ENCODE measurements at places on chromosomes 3 and 15.

- no peak for DNase-seq
Measured at GRCh38 chr3:166211451-166211850, 374.2 kb upstream of the BCHE start.

- no peak for DNase-seq
Measured at GRCh38 chr15:99371180-99372103, 120.2 kb downstream of the LRRC28 start.

DNA sequence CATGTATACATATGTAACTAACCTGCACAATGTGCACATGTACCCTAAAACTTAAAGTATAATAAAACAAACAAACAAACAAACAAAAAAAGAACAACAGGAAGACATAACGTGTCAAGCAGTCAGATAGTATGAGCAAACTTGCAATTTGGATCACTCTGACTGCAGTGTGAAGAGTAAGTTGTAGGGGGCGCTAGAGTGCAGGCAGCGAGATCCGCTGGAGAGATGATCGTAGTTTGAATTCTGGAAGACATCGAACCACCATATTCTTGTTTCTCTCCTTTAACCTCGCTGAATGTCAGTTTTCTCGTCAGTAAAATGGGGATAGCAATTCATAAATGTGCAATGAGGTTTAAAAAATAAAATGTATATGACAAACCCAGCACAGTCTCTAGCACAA, 165.2 kb upstream of the LMCD1 start:
- DNase-seq: no peak

DNA sequence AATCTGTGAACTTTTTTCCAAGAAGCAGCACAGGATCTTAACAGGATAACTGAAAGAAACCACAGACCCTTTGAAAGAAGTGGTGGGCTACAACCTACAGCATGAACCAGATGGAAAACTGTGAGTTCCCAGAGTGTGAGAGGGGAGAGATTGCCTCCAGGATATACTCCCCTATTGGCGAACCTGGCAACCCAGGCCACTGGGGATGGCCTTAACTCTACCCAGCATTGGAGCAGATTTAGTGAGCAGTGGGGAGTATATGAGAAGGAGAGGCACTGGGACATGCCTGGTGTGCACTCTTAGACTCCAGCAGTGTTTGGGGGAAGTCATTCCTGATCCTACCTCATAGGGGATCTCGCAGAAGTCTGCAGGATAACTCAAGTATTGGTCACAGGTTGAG, 201.0 kb upstream of the TP63 start:
- no peak for DNase-seq

- DNase-seq: no peak
Measured at GRCh38 chr15:71627188-71627587, 183.2 kb upstream of the NR2E3 start.
